Upper lobe of left lung (tissue), 6 donors: ENCODE measurements at places on chromosomes 7 and 10.

DNA sequence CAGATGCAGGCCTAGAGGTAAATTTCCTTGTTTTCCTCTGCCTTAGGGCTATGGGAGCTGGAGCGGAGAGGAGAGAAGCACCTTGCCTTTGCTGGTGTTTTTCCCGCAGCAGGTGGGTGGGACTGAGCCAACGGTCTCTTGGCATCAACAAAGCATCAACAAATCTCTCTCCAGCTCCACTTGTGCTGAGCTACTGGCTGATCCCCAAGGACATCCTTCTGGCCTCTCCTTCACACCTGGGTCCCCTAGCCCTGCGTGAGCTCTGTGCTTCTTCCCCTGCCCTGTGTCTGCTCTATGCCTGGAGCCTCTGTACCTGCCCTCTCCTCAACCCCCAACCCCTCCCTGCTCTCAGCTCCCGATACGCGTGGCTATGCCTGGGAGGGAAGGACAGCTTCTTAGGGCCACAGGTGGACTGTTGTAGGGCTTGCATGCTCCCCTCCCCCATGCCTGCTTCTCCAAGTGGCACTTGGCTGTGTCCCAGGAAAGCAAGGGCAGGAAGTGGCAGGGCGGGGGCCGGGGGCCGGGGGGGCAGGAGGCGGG lies 3.2 kb upstream of the CLDN4 start:
- DNase-seq, result no peak

DNA sequence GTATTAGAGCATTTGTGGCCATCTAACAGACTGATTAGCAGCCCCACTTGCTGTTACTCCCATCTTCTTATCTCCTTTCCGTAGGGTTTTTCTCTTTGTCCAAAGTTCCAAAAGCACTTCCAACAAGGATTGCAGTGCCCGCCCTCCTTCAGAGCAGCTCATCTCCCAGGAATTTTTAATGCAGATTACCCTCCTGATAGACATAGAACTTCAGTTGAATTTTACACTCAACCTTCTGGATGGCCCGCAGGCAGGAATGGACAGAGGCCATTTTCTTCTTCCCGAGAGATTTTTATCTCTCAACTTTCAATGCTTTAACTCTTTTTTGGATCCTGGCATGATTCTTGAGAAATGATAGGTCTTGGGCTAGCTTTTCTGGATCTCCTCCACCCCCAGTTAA lies 23.3 kb downstream of the PRKG1 start:
- no peak for DNase-seq

DNA sequence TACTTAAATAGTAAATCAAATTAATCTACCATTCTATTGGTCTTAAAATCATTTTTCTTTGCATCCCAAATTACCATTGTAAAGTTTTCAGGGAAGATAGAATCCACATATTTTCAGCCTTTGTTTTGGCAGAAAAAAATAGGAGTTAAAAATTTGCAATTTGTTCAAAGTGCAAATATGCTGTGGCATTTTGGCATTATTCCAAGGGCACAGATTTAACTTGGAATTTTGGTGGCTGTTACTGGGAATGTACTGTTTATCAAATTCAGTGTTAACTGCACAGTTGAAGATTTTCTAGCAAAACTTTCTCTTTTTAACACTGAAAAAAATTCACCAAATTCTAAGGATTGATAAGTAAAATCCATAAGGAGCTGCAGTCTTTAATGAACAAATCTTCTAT lies 151.0 kb upstream of the HDAC9 start:
- no peak for DNase-seq

DNA sequence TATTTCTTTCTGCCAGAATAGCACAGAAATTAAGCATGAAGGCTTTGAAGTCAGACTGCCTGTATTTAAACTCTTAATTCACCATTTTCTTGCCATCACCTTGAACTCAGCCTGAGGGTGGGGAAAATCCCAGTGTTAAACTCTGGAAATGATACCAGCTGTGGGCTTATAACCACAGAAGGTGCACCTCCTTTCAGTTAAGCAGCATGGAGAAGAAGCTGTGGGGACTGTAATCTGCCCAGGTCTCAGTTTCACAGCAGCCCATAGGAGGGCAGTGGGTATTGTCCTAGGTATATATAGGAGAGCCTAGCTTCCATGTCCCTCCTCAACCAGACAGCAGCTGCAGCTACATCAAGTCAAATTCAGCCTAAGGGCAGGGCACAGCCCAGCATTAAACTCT lies 241.6 kb downstream of the HPSE2 start:
- DNase-seq, result no peak

GRCh38 chr7:55497521-55497920 lies 74.8 kb downstream of the VOPP1 start:
- no peak for DNase-seq

DNA sequence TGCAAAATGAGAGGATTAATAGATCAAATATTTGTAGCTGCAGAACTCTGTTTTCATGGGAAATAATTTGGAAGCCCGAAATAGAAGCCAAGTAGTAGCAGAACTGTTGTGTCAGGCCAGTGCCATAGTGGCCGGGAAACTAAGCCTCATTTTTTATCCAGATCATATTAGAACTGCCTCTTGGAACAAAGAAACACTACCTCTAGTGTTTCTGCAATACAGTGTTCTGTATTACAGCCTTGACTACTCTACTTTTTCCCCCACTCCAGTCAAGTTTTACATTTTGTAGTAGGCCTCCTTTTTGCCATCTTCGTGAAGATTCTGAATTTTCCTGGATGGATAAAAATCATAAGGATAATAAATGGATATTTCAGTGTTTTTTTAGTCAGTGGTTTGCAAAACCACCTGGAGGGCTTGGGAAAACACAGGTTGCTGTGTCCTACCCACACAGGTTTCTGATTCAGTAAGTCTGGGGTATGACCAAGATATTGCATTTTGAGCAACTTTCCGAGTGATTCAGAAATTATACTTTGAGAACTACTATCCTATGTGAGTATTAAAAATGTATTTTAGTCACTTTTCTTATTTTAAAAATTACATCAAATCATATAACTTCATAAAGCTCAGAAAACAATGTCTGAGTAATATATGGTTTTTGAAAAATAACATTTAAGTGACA lies 326.2 kb upstream of the KAT6B start:
- no peak for DNase-seq

- no peak for DNase-seq
Measured at GRCh38 chr7:46508583-46508982, 587.5 kb upstream of the IGFBP3 start.
